Activated CD8-positive, alpha-beta memory T cell treated with anti-CD3 and anti-CD28 coated beads for 4 hours (primary cell): ENCODE measurements at places on chromosomes 4 and X.

DNA sequence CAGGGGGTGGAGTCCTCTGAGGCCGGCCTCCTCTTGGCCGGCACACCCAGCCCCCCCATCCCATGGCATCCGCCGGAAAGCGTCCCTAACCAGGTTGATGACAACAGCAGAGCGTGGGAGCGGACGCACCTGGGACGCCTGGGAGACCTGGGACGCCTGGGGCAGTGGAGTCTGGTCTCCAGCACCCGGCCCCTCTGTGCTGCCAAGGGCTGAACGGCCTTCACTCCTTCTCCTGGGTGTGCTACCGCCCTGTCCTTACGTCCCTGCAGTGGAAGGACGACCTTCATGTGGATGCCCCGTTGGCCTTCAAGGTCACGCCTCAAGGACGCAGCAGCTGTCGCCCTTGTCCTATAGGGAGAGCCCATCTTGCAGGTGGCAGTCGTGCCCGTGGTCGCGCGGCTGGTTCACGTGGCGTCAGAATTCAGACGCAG is 26.9 kb downstream of the NKX1-1 start:
- DNase-seq = no peak

DNA sequence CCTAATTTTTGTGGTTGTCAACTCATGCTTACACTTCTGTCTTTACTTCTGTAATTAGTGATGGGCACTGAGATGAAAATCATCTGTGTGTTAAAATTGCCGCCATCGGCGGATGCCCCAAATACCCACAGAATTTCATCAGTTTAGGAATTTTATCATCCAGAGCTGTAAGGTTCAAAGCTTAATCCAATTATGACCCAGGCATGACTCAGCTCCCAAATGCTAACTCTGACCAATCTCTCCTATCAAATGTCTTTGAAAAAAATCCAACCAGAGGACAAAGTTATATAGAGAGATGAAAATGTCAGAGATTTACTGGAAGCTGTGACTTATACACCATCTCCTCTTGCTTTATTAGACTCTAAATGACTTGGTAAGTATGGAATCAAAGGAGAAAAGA is 1048.7 kb upstream of the PRKX start:
- DNase-seq = no peak

- no peak for DNase-seq
Measured at GRCh38 chr4:139844459-139845036, 178.9 kb downstream of the MGST2 start.

DNA sequence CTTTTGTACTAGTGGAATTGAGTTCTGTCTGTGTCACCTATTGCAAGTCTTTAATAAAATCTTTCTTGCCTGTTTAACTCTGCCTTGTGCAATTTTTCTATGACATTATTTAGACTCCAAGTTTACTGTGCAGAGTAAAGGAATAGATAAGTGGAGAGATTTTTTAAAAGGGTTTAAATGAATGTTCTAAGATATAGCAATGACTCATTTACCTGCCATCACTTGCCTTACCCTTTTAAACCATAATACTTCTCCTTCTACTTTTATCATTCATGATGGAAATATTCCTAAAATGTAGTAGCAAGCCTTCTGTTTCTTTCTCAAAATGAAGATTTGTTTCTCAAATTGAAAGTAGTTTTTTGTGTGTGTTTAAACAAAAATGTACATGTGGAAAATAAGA is 782.8 kb upstream of the MAGEB2 start:
- DNase-seq = no peak

- DNase-seq = no peak
Measured at GRCh38 chr4:185017964-185018772, at the start of gene HELT. TSS of gene HELT (plus strand) at chr4:185018490. CDS start at chr4:185018929, 439 bp downstream.
